NCI-H1436 treated with DMSO at 0.1 percent for 48 hours (cell line): ENCODE measurements at places on chromosomes 2 and 18.

GRCh38 chr2:207149249-207150213 lies 16.2 kb downstream of the KLF7 start:
- no peak for DNase-seq

GRCh38 chr2:23385351-23385747 lies 370 bp downstream of the KLHL29 start:
- DNase-seq = no peak

DNA sequence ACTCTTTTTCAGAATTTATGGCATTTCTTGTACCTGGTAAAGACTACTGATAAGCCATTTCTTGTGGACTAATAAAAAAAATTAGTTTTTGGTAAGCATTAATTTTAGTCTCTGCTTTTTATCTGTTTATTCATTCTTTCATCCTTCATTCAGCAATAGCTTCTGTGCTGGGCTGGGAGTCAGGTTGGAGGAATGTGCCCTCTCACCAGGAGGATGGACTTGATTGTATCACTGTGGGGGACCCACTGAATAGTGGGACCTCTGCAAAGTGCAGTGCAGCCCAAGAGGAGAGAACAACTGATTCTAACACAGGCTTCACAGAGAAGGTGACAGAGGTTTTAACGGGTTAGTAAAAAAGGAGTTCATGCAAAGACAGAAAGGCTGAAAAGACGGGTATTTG lies 39.1 kb downstream of the CDC42EP3 start:
- no peak for DNase-seq

- DNase-seq = no peak
Measured at GRCh38 chr18:58552057-58552461, 76.8 kb downstream of the ALPK2 start.

GRCh38 chr2:84914334-84914733 lies 8.9 kb downstream of the TMSB10 start:
- no peak for DNase-seq

DNA sequence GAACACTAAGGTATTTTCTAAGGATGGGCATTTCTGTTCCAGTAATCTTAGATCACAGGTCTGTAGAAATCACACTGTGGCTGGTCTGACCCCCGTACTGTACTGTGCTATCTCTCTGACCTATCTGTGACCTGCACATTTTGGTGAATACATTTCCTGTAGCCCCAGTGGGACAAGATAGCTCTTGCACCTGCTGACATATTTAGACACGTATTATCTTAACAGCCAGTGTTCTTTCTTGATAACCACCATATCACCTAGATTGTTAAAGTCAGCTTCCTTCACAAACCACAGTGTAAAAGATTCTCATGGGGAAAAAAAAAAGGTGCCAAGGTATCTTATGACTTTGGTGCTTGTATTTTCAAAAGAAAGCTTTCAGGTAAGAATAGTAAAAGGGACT lies 39.8 kb upstream of the TMEM247 start:
- no peak for DNase-seq

- no peak for DNase-seq
Measured at GRCh38 chr18:80167931-80168330, 58.9 kb downstream of the ADNP2 start.

- DNase-seq = no peak
Measured at GRCh38 chr18:9416563-9417072, 58.7 kb upstream of the RALBP1 start.

- no peak for DNase-seq
Measured at GRCh38 chr2:209305746-209306196, 118.1 kb upstream of the MAP2 start.

- DNase-seq = no peak
Measured at GRCh38 chr18:4077204-4077603, 377.9 kb downstream of the DLGAP1 start.

GRCh38 chr2:126643431-126643830 lies 12.5 kb upstream of the GYPC start:
- no peak for DNase-seq

- no peak for DNase-seq
Measured at GRCh38 chr2:144518748-144519596, 947 bp downstream of the ZEB2 start.

GRCh38 chr2:66437691-66438497 lies 3.0 kb downstream of the MEIS1 start:
- DNase-seq = no peak

GRCh38 chr2:170292415-170292814 lies 114.5 kb downstream of the MYO3B start:
- no peak for DNase-seq

DNA sequence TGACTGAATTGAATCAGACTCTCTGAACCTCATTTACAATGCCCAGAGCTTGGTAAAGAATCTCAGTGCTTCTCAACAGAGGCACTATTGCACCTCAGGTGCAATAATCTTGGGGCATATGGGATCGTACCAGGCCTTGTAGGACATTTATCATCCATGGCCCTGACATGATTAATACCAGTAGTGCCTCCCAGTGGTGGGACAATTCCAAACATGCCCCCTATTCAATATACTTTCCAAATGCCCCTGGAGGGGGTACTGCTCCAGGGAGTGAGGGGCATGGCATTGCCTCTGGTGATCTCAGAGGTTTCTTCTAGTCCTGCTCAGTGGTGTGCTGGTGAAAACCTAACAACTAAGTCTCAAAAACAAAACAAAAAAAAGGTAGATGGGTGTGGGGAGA lies 174.9 kb upstream of the SMAD2 start:
- DNase-seq = no peak

GRCh38 chr2:62303788-62304187 lies 107.9 kb downstream of the B3GNT2 start:
- no peak for DNase-seq

- no peak for DNase-seq
Measured at GRCh38 chr2:38330754-38331153, 46.3 kb downstream of the ATL2 start.

DNA sequence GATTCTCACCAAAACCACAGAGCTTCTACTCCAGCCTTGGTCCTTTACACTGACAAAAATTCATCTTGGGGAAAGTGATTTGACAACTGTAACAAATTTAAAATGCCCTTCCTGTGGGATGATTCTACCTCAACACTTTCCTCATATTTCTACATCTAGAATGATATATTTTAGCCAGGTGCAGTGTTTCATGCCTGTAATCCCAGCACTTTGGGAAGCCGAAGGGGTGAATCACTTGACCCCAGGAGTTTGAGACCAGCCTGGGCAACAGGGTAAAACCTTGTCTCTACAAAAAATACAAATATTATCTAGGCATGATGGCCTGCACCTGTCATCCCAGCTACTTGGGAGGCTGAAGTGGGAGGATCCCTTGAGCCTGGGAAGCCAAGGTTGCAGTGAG lies 408.6 kb downstream of the CDH7 start:
- DNase-seq = no peak

DNA sequence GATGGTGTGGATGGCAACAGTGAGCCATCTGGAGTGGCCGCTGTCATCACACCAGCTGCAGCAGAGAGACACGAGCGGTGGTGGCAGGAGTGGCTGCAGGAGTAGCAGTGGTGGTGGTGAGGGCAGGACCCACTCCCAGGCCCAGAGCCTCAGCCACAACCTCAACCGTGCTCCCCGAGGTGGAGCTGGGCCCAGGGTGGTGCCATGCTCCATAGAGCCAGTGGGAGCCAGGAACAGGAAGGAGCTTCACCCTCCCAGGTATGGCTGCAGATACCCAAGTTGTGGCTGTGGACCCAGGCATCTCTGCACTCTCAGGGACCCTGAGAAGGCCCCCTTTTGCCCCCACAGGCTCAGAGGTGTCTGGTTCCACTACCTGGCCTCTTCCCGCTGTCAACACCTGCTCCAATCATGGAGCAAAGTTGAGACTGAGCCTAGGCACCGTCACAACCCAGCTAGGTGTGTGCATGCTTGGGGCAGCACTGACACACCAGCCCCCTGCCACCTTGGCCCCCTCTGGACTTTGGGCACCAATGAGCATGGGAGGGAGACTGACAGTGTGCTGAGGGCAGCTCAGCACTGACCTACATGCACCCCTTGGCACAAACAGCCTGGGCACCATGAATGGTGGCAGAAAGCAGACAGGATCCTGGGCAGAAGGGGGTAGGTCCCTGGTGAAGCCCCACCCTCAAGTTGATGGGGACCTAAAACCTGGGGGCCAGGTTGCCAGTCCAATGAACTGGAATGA lies 188.9 kb downstream of the NDUFA10 start:
- DNase-seq = no peak

DNA sequence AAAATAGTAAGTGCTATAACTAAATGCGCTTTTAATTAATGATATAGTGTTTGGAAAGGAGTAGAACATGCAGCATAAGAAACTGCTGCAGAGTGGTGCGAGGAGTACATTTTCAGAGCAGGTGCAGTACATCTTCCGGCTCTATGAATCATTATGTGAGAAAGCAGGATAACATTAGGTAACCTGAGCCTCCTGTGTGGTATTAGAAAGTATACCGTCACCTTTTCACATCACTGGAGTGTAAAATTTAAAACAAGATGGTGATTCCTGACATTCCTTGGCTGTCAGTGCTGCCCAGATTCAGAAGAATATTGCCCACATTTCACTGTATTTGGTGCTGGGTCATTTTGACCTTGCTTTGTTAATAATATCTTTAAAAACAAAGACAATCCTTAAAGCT lies 7.8 kb upstream of the DYNC2LI1 start:
- no peak for DNase-seq

DNA sequence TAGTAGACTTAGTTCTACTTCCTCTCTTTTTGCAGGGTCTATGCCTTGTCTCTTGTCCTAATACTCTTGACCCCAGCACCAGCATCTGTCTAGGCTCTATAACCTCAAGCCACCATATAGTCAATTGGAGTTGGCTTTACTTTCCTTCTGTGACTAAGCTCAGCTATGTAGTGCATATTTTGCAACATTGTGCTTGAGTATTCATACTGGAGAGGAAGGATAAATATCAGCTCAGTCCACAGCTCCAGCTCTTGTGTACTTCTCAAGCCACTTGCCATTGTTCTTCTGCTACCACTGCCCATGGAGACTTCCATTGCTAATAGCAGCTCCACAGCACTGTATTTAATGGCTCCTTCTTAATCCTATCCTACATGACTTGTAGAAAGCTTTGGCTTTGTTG lies 35.5 kb upstream of the CD28 start:
- DNase-seq = no peak

DNA sequence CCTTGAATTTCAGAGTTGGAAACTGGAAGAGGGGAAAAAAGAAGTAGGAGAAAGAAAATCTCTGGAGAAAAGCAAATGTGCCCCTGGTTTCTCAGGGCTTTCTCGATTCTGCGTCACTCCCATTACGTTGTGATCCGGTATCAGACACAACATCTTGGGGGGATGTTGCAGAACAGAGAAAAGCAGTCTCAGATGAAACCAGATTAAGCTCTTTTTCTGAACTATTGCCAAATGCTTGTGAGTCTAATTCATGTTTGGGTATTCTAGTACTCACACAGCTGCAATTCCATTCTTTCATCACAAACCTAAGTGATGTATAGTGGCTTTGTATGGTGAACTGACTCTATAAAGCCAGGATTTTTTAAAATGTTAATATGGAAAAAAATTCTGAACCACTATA lies 233.2 kb downstream of the TCF4 start:
- DNase-seq = no peak

- no peak for DNase-seq
Measured at GRCh38 chr2:233385489-233386044, 31.3 kb downstream of the DGKD start.

- no peak for DNase-seq
Measured at GRCh38 chr18:31649978-31650719, 34.2 kb downstream of the B4GALT6 start.

GRCh38 chr18:34039201-34039600 lies 185.5 kb downstream of the NOL4 start:
- DNase-seq = no peak

DNA sequence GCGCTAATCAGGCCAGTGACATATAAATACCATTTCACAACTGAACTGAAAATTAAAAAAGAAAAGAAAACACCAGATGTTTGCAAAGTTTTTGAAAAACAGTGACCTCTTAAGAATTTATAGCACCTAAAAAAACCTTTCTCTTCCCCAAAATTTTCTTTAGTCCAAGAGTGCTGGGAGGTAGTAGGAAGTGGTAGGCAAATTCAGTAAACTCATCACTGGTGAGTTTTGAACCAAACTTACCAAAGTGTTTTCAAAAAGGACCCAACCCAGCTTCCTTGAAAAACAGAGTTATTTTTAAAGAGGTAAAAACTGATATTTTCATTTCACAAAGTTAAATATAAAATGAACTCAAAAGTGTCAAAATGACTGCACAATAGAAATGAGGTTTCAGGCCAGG lies 90.4 kb downstream of the TMEM247 start:
- DNase-seq = no peak

GRCh38 chr2:29240601-29241000 lies 125.4 kb downstream of the CLIP4 start:
- DNase-seq = no peak

GRCh38 chr2:187877391-187877790 lies 323.2 kb upstream of the TFPI start:
- no peak for DNase-seq

GRCh38 chr2:155145758-155146229 lies 447.3 kb downstream of the KCNJ3 start:
- DNase-seq = no peak

DNA sequence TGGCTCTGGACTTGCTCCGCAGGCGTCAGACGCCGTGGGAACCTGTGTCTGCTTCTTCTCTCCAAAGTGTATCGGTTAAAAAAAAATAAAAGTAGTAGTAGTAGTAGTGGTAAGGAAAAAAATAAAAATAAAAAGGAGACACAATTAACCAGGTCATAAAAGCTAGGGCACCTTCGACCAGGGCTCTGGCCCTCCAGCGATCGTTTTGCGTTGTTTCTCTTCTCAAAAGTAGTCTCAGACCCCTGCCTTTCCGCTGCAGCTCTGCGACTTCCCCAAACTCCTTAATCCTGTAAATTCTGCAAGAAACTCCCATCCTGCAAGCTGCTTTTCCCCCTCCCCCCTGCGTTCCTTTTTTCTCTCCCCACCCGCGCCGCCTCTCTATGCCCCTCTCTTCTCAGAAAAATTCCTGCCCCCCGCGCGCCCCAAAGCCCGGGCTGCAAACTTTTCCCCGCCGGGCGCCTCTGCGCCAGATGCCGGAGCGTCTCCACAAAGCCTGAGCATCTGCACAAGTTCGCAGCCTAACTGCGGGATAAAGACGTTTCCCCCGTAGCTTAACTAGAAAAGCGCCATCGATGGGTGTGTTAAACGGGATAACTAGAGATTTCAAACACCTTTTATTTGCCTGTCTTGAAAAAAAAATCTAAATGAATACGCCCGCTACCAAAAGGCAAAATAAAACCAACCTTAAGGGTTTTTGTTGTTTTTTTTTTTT lies 1.8 kb upstream of the SALL3 start:
- no peak for DNase-seq

DNA sequence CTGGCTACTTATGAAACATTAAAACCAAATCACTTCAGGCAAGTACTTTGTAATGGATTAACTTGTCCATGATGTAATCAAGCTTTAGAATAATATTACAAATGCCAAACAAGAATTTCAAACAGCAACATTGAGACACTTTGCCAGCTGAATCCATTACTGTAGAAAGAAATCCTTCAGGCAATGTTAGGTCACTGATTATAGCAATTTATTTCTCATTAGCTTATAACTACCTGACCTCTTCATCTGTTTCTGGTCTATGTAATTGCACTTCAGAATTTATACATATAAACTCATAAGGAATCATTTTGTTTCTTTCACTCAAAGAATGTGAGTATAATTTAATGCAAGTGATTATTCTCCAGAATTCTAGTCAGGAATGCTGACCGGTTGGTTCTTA lies 692.6 kb upstream of the TMEFF2 start:
- DNase-seq = no peak
